ENCODE measurements at places on chromosomes 11 and 22. TPM values are rescaled to one million over a fixed set of nuclear protein-coding genes. Genes with fewer than 3 reads are reported as not detected.

The TRIM3 gene
- total RNA-seq, result 16.4 TPM

The PSMD13 gene
- 57.8 TPM for total RNA-seq

The C11orf21 gene
- total RNA-seq, result 71.7 TPM

The CPT1A gene
- 11.3 TPM for total RNA-seq

The RHOD gene
- not detected for total RNA-seq

The NLRP14 gene
- not detected for total RNA-seq

The NRIP3 gene
- total RNA-seq, result 4.9 TPM

The DDX25 gene
- total RNA-seq, result not detected

The STK33 gene
- total RNA-seq, result not detected

The TMEM126A gene
- 17.0 TPM for total RNA-seq

The KRTAP5-3 gene
- not detected for total RNA-seq

The MS4A15 gene
- total RNA-seq, result not detected

DNA sequence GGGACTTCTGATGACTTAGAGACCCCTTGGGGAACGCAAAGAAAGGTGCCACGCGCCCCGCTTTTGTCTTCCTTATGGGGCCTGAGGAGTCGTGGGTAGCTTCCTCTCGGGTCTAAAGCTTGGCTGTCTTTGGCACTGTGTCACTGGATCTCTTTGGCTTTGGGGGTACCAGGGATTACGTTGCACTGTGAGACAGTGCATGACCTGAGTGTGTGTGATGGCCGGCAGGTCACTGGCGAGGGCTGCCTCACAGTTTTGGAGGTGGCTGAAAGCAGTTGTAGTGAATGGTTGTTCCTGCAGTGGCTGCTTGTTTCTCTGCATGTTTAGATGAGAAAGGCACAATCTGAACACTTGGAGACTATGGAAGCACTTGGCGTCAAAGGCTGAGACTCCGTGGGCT, 5.8 kb upstream of the ARSA start:
- H3K27ac ChIP-seq, result no peak overlapping the region
- DNase-seq, result no peak
- no peak overlapping the region for H3K4me3 ChIP-seq
- no peaks in the 10 kb centered on the region for H3K27me3 ChIP-seq

GRCh38 chr11:83363312-83363711, 77.1 kb upstream of the CCDC90B start:
- no peaks in the 10 kb centered on the region for H3K27me3 ChIP-seq
- DNase-seq, result no peak
- H3K27ac ChIP-seq, result no peak overlapping the region
- no peak overlapping the region for H3K4me3 ChIP-seq
- no peaks in the 10 kb centered on the region for H3K4me1 ChIP-seq
- H3K36me3 ChIP-seq, result no peaks in the 10 kb centered on the region

- H3K4me1 ChIP-seq, result no peaks in the 10 kb centered on the region
- H3K27me3 ChIP-seq, result peaks cover 10% of the 10 kb centered on the region
- no peak overlapping the region for H3K4me3 ChIP-seq
- no peak overlapping the region for H3K27ac ChIP-seq
- no peak for DNase-seq
These were observed 61.5 kb upstream of the HMGXB4 start for GRCh38 chr22:35195821-35196220.

- peaks cover 23% of the 10 kb centered on the region for H3K27me3 ChIP-seq
- no peaks in the 10 kb centered on the region for H3K4me1 ChIP-seq
- DNase-seq, result no peak
- no peak overlapping the region for H3K27ac ChIP-seq
- H3K36me3 ChIP-seq, result no peaks in the 10 kb centered on the region
- H3K4me3 ChIP-seq, result no peak overlapping the region
These were observed 43.1 kb upstream of the FGF3 start for GRCh38 chr11:69862331-69862771.

DNA sequence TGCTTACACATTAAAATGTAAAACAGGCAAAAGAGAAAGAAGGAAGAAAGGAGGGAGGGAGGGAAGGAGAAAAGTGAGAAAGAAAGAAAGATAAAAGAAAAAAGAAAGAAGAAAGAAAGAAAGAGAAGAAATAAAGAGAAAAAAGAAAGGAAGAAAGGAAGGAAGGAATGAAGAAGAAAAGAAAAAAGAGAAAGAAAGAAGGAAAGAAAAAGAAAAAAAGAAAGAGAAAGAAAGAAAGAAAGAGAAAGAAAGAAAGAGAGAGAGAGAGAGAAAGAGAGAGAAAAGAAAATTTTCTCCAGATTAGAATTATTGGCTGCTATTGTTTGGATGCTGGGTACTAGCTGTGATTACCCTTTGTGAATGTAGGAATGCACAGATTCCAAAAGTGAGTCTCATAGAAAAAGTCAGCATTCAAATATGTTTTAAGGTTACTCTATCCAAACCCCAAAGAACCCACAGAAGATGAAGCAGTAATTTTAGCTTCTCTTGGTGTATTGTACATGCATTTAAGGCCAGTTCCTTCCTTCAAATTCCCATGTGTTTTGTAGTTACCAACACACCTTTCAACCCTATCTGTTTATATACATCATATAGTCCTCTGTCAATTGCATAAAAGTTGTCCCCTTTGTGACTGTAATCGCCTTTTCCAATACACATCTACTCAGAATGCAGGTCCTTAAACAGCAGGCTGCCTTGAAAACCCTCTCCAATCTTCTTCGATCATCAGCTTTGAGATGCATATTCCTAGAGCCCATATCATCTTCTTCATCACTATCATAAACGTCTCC, 789 bp upstream of the FAM111A start:
- no peak for DNase-seq
- H3K36me3 ChIP-seq, result peaks cover 18% of the 10 kb centered on the region
- peak overlapping the region; percentile 80 for H3K27ac ChIP-seq
- peak overlapping the region; percentile 79 for H3K4me3 ChIP-seq

DNA sequence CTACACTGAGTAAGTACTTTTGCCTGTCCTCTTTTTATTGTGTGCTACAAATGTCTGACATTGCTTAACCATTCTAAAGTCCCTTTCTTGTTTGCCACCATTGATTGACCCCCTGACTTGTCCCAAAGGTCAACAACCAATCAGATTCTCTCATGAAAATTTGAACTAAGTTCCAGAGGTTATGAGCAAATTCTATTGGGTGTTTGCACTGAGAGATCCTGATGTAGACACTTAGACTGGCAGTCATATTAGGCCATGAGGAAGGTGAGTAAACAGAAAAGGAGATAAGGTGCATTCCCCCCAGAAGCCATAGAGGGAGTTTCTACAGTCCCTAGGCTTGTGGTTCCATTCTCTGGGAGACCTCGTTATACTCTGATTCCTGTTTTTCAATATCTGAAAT, 101.3 kb upstream of the E2F8 start:
- H3K4me3 ChIP-seq, result no peak overlapping the region
- H3K27ac ChIP-seq, result no peak overlapping the region
- no peak for DNase-seq
- no peaks in the 10 kb centered on the region for H3K36me3 ChIP-seq
- peaks cover 40% of the 10 kb centered on the region for H3K27me3 ChIP-seq

- no peak overlapping the region for H3K4me3 ChIP-seq
- no peaks in the 10 kb centered on the region for H3K4me1 ChIP-seq
- no peaks in the 10 kb centered on the region for H3K36me3 ChIP-seq
- no peak for DNase-seq
- H3K27ac ChIP-seq, result no peak overlapping the region
These were observed 102.6 kb downstream of the RELT start for GRCh38 chr11:73478737-73479347.

DNA sequence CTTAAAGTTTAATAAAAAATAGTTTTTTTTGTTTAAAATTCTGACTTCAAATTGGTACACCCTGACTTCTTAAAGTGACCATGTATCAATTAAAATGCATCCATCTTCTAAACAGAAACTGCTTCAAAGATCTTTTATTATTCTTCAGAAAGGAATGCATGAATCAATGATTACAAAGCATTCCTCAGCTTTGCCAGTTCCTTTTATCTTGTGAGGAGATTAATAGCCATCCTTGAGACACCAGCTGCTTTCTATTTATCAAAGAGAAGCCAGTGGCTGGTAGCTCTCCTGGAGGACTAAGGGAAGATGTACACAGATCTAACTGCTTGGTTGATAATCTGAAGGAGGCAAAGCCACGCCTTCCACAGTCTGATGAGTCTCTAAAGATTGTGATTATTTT, 2222.5 kb downstream of the LRRC4C start:
- no peaks in the 10 kb centered on the region for H3K27me3 ChIP-seq
- H3K36me3 ChIP-seq, result no peaks in the 10 kb centered on the region
- H3K4me1 ChIP-seq, result no peaks in the 10 kb centered on the region
- H3K27ac ChIP-seq, result no peak overlapping the region
- DNase-seq, result no peak

DNA sequence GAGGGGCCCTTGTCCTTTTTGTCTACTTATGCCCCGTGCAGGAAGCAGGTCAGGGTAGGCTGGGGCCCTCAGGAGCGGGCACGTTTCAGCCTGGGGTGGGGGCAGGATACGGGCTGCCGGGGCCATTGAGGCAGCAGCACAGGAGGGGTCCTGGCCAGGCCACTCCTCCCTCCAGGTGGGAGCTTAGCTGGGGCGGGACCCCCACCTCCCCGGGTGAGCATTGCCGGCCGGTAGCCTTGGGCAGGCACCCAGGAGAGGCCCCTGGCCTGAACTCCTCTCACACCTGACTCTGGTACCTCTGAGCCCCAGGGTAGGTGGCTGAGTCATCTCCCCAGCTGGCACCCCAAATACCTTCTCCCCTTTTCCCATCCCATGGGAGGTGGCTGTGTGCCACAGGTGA, 5.0 kb upstream of the MUC6 start:
- no peaks in the 10 kb centered on the region for H3K4me1 ChIP-seq
- H3K36me3 ChIP-seq, result no peaks in the 10 kb centered on the region
- no peak overlapping the region for H3K4me3 ChIP-seq

DNA sequence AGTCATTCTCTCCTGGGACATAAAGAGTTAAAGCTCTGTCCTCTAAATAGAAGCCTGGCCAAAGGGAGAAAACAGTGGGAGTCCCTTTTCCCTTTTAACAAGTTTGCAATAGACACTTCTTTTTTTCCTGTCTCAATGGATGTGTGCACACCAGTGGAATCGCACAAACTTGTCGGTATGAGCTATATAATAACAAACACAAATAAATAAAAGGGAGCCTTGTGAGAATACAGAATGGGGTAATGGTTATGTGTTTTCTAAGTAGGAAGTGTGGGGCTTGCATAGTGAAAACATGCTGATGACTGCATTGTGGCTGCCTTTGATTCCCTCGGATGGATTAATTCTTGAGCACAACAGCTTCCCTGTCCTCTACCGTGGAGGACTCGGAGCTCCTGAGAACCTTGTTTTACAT, 131.9 kb downstream of the WNT7B start:
- H3K4me3 ChIP-seq, result no peak overlapping the region
- H3K36me3 ChIP-seq, result peaks cover 67% of the 10 kb centered on the region
- no peaks in the 10 kb centered on the region for H3K4me1 ChIP-seq
- H3K27ac ChIP-seq, result no peak overlapping the region
- no peak for DNase-seq
- no peaks in the 10 kb centered on the region for H3K27me3 ChIP-seq

GRCh38 chr11:134524896-134525845, 113.1 kb upstream of the B3GAT1 start:
- DNase-seq, result no peak
- H3K27me3 ChIP-seq, result no peaks in the 10 kb centered on the region
- H3K4me1 ChIP-seq, result no peaks in the 10 kb centered on the region
- no peaks in the 10 kb centered on the region for H3K36me3 ChIP-seq
- no peak overlapping the region for H3K27ac ChIP-seq

DNA sequence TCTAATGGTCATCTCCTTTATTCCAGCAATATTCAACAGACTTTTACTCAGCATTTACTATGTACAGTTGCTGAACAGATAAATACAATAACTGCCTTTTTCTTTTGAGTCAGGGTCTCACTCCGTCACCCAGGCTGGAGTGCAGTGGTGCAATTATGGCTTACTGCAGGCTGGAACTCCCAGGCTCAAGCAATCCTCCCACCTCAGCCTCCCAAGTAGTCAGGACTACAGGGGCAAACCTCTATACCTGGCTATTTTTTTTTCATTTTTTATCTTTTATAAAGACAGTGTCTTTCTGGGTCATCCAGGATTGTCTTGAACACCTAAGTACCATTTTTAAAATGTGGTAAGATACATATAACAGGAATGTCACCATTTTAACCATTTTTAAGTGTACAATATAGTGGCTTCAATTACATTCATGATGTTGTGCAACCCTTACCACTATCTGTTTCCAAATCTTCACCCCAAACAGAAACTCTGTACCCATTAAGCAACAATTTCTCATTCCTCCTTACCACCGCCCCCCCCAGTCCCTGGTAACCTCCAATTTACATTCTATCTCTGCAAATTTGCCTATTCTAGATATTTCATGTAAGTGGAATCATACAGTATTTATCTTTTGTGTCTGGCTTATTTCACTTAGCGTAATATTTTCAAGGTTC, 67.8 kb downstream of the MIAT start:
- no peaks in the 10 kb centered on the region for H3K4me1 ChIP-seq
- no peak overlapping the region for H3K27ac ChIP-seq
- no peak for DNase-seq
- no peak overlapping the region for H3K4me3 ChIP-seq

DNA sequence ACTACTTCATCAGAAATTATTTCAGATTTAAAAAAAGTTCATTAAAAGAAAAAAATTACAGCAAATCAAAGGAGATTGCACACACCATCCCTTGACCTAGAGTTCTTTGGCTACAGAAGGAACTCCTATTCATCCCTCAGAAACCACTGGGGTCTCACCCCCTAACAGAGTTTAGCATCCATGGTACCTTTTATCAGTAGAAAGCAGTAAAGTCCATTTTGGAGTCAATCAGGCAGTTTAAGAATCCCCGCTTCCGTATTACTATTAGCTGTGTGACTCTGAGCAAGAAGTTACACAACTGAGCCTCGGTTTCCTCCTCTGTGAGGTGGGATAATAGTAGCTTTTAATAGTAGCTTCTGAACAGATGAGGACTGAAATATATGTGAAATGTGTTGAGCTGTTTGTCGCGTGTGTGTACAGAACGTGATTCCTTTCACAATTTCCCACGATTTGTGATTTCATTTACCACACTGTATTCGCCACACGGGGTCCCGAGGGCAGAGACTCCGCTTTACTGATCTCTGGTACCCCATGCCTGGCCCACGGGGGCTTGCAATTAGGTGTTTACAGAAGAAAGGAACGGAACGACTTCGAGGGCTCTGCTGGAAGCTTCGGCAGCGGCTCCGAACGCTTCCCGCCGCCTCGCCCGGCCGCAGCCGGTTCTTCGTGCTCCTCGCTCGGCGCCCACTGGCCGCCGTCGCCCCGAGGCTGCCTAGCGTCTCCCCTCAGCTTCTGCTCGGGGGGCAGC, 72.5 kb upstream of the ZBED5 start:
- no peaks in the 10 kb centered on the region for H3K36me3 ChIP-seq
- H3K27ac ChIP-seq, result no peak overlapping the region
- peaks cover 35% of the 10 kb centered on the region for H3K27me3 ChIP-seq
- peak overlapping the region; percentile 39 for H3K4me3 ChIP-seq
- DNase-seq, result peak; percentile 41

All from CD4-positive, alpha-beta T cell (primary cell).